AG09309 (cell line): ENCODE measurements at places on chromosomes 5 and 9.
A peak's percentile ranks its signal among the peaks of the same experiment; 100 is the strongest.

GRCh38 chr9:17291766-17292165, 156.9 kb downstream of the CNTLN start:
- peak; percentile 0 for DNase-seq

DNA sequence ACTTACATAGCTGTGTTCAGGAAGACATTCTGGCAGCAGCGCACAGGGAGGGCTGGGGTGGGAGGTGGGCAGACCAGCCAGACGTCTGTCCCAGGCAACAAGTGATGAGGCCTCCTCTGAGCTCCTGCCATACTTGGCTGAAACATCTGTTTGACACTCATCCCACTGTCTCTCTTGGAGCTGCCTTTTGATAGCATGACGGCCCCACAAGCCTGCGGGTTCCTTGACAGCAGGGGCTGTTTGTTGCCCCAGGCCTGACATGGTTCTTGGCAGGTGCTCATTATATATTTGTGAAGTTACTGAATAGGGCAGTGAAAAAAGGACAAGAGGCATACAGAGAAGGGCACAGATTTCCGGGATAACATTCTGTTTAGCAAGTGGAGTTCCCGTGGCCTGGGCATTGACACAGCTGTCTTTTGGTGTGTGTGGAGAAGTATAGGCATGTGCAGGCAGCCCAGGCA, 22.2 kb upstream of the B4GALT1 start:
- no peak for DNase-seq

DNA sequence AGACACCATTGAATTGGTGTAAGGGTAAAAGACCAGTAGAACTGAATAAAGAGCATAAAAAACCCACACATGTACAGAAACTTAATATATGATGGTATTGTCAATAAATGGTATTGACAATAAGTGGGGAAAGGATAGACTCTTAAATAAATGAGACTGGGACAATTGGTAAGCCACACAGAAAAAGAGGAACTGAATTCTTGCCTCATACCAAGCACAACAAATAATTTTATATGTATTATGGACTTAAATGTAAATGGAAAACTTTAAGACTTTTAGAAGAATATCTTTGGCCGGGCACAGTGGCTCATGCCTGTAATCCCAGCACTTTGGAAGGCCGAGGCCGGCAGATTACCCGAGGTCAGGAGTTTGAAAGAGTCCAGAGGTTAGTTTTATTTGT, 37.9 kb upstream of the PPP2CA start:
- no peak for DNase-seq

DNA sequence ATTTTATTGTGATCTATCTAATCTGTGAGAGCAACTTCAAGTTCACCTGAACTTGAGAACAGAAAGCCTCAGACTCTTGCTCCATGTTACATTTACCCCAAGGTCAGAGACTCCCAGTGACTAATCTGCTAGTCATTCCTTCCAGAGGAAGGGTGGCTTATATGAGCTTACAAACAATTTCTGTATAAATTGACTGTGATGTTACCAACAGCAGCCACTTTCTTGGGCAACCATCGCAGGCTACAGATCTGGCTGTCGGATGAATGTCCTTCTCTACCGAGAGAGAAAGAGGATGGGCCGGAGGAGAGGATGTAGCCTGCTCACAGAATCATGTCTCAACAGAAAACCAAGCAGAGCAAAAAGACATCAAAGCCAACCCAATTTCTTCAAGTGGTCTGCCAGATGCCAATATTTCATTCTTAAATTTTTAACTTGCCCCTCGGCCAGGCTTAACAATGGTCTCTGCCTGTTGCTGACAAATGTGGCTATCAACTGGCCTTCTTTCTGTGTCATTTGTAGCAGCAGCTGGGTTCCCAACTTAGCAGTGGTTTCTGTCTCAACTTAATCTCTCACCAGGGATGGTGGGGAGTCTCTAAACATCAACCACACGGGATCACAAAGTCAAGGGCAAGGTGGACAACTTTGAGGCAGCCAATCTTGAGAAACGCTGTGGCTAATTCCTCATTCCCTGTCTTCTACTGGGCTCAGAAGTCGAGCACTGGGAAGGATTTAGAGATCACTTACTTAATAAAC, 81.3 kb downstream of the RAPGEF1 start:
- DNase-seq, result peak; percentile 79

- DNase-seq, result no peak
Measured at GRCh38 chr9:27977931-27978330, 404.6 kb upstream of the C9orf72 start.
